Stimulated activated CD8-positive, alpha-beta memory T cell treated with anti-CD3 and anti-CD28 coated beads, Interleukin-15, amount 100 ng/mL, for 4 hours (primary cell): ENCODE measurements at places on chromosomes 7 and 10.

- no peak for DNase-seq
Observed at GRCh38 chr10:97483506-97483905, 14.7 kb downstream of the MMS19 start.

GRCh38 chr10:29998142-29998808 lies 61.1 kb downstream of the JCAD start:
- peak; percentile 50 for DNase-seq

DNA sequence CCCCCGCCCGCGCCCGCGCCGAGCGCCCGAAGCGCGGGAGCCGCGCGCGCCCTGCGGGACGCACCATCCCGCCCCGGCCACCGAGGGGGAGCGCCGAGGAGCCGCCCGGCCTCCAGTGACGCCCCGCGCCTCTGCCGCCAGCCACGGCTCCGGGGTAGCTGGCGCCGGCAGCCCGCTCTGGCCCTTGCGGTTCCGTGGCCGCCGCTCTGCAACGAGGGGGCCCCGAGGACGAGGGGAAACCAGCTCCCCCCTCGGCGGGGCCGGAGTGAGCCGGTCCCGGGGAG lies at the start of gene PAXIP1:
Gene PAXIP1, minus strand, starts transcription at position 33 of the 284 bp plus-strand sequence. CDS start 195 bp downstream, outside the sequence.
- DNase-seq: peak; percentile 31

DNA sequence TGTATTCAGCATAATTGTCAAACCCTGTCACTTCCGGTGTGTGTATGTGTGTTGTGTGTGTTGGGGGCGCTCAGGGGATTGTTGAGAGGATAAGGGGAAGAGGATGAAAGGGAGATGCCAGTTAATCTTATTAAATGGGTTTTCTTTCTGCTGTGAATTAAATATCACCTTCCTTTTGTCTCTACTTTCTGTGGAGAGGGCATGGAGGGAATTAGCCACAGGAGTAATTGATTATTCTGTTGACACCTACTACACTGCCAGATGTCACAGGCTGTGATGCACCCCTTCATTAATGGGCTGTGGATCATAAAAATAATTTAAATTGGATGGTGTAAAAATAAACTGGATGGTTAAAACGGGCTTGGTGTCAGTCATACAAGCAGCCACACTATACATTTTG lies 311.9 kb downstream of the MDFIC start:
- no peak for DNase-seq

- no peak for DNase-seq
Observed at GRCh38 chr10:4138146-4138721, 353.2 kb upstream of the KLF6 start.

DNA sequence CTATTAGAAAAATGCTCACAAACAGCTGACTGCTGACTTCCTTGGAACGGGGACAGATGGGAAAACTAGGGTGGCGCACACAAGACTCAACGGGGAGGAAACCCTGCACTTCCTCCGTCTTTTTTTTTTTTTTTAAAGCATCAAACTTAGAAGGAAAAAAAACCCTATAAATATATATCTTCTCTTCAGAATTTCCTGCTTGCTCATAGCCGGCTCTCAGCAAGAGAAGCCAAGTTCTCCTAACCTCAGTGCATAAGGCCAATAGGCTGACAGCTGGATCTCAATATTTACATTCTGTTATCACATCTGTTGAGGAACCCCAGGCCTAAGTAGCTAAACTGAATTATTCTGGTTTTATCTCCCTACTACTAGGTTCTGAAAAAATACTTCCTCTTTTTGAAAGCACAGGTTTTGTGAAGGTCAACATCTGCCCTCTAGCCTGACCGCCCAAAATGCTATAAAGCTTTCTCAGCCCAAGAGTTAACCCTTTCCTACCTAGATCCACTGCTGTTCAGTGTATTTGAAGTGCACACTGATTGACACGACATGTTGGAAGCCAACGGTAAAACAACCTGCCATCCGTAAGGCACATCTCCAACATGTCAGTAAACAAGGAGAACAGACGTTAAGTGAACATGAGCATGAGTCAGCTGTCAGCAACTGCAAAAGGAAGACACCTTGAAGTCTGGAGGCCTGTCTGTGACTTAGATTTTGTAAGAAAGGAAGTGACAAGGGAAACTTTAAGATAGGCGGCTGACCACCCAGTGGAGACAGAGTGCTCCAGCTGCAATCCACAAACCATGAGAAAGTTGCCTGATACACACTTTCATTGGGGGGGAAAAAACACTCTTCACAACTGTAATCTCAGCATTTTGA lies 83.8 kb downstream of the EBLN1 start:
- DNase-seq: no peak

- DNase-seq: no peak
Observed at GRCh38 chr7:82057476-82057875, 287.6 kb upstream of the HGF start.

GRCh38 chr10:66925896-66926715 lies at the start of gene LRRTM3:
Gene LRRTM3 (plus strand): TSS chr10:66926036.
- DNase-seq: no peak

GRCh38 chr10:91779011-91779605 lies 19.1 kb upstream of the TNKS2 start:
- no peak for DNase-seq

- DNase-seq: no peak
Observed at GRCh38 chr10:24963521-24964041, 11.2 kb upstream of the PRTFDC1 start.

DNA sequence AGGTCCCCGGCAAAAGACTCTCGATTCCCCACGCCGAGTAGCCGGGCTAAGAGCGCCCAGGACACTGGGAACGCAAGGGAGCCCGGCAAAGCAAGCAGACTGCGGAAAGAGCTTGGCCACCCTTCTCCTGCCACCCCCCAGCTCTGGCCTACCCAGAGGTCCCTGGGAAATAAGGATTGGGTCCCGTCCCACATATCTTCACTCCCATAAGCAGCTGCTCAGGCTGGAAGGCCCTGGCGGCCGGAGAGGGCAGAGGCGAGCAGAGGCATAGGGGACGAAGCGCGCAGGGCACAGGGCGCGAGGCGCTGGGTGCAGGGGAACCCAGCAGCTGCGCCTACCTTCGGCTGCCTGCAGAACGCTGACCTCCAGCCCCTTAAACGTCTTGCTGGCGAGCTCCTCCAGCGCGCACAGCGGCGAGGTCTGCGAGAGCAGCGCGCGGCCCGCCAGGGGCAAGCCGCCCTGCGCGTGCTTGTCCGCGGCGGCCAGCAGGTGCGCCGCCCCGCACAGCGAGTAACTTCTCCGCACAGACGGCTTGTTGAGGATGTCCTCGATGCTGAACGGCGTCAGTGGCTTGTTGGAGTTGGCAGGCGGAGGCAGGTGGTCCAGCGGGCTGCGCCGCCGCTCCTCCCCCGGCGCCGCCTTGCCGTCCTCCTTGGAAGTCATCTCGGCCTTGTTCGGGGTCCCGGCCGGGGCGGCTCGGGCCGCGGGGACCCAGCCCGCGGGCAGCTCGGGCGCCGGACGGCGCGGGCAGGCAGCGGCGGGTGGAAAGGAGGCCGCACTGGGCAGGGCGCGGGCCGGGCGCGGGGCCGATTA lies 904 bp downstream of the LBX1 start:
- DNase-seq: no peak

- no peak for DNase-seq
Observed at GRCh38 chr7:152336754-152337368, 98.9 kb downstream of the KMT2C start.

- DNase-seq: no peak
Observed at GRCh38 chr7:84548366-84549365, 354.1 kb upstream of the SEMA3A start.

DNA sequence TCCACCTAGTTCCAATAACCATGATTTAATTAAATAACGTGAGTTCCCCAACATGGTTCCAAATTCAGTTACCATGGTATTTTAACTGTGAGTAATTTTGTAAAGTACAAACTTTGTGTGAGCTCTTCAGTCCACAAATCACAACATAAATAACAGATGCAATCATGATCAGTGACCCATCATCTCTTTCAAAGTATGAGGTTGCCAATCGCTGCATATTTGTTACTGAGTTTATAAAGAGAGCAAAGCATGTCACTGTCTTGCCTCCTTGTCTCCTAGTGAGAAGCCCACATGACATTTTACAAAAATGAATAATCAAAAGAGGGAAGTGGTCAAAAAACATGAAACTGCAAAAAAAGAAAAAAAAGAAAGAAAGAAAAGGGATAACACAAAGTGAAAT lies 69.1 kb upstream of the PDSS1 start:
- DNase-seq: no peak

- DNase-seq: no peak
Observed at GRCh38 chr10:94046098-94046497, 52.4 kb downstream of the PLCE1 start.

DNA sequence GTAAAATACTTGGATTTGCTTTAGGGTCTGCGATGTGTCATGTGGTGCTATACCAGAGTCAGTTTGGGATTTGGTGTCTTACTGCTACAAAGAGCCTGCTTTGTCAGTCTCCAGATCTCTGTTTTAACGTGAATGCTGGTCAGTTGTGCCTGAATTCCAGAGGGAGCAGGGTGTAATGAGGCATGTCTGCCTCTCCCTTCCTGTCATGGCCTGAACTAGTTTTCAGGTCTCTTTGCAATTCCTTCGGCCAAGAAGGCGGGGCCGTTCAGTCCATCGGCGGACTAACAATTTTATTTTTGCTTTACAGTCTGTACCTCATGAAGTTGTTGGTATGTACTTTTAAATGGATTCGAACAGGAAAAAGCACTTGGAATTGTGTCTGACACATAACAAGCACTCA lies 465.1 kb upstream of the ADARB2 start:
- no peak for DNase-seq

DNA sequence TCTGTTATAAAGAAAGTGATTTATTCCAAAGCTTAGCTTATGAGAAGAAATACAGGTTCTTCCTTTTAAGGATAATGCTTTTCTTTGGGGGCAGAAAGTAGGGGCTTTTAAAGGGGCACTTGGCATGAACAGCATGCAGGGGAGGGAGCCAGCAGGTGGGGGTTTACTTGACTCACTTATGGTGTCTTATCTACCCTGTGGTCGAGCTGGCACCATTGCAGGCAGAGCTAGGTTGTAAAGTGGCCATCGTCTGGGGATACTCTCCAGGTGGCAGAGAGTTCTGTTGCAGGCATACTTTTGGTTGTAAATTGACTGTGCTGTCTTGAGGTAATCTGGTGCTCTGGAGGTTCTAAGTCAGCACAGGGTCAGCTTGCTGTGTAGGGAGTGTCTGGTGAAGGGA lies 26.3 kb upstream of the IFRD1 start:
- no peak for DNase-seq

DNA sequence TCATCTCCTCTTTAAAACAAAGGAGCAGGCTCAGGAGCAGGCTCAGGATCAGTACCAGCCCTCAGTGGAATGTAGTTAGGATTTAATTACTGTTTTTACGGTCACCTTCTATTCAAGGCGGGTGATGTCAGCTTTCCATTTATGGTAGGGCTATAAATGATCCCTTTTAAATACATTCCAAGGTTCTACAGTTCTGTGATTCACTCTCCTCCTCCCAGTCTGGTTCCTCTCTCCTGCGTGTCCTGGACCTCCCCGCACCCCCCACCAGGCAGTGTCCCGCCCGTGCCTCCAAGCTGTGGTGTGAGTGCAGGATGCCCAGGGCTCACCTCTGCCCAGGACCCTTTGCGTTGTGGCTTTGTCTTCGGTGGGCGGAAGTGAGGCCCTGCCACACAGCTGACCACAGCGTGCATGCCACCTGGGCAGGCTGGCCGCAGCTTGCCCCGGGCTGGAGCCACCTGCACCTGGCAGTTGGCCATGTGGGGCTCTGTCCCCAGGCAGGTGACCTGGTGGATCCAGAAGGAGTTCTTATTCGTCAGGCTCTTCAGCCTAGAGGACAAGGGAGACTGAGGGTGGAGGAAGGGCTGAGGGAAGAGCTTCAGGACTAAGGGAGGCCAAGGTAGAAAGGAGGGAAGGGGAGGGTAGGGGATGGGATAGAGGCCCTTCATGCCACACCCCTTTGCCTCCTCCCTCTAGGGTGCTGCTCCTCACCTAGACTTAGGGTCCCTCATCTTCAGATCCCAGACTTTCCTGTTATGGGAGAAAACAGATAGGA lies 9.1 kb downstream of the LOXL4 start:
- no peak for DNase-seq

GRCh38 chr7:20998309-20998708 lies 211.6 kb upstream of the SP8 start:
- no peak for DNase-seq

GRCh38 chr10:89279421-89279869 lies 22.4 kb upstream of the IFIT2 start:
- no peak for DNase-seq

GRCh38 chr10:103197174-103197573 lies 4.1 kb upstream of the NT5C2 start:
- no peak for DNase-seq

- no peak for DNase-seq
Observed at GRCh38 chr7:125529249-125529648, 599.6 kb upstream of the POT1 start.

DNA sequence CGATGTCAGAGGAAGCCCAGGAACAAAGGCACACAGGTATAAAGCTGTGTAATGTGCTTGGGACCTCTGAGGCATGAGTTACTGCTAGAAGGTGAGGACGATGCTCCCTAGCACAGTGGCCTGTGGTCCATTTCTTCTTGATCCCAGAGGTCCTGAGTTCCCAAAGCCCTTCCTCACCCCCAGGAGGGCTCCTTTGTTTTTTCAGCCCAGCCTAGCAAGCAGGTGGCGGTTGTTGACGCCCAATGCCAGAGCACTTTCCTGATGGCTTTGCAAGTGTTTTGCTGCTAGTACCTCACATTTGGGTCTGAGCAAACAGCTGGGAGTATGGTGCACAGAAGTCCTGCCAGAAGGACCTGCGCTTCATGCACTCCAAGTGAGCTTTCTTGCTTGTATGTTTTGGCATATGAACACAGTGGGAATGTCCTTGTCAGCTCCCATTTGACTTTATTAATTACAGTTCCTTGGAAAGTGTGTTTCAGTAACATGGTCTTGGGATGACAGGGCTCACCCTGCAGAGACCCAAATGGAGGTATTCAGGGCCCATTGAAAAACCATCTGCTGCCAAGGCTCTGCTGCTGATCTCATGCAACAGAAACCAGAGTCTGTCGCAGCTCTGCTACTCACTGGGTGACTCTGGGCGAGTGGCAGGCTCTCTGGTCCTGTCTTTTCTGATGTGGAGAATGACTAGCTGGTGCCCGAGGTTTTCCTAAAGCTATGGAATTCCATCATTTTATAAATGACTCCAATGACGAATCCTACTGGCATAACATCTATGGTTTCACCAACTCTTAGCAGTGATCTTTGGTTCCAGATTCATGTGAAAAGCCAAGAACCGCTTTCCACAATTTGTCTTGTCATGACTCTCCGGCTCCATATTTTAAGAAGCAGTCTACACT lies 134.9 kb downstream of the ARID5B start:
- no peak for DNase-seq

DNA sequence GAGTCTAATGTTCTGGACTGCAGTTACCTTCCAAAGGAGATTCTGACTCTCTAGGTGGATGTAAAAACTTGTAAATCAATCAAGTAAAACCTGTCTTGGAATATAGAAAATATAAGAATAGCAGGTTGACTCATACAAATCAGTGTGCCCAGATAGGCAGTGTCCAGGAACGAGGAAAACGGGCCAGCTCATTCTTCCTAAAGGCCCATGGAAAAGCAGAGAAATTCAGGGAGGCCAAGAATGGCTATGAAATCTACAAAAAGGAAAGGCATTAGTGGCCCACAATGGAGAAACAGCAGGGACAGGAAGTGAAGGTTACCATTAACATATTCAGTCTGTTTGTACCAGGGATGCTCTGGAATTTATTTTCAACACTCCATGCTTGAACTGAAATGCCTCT lies 14.9 kb downstream of the GLI3 start:
- DNase-seq: no peak
